ENCODE measurements at places on chromosomes 12 and 14.

GRCh38 chr14:34069854-34070582 lies 119.1 kb upstream of the EGLN3 start:
- DNase-seq = no peak

- no peak for DNase-seq
Observed at GRCh38 chr14:56341766-56342493, 223.7 kb downstream of the PELI2 start.

- peak; percentile 35 for DNase-seq
Observed at GRCh38 chr12:131603939-131604795, 106.7 kb upstream of the SFSWAP start.

- DNase-seq = no peak
Observed at GRCh38 chr12:46677749-46678148, 148.0 kb downstream of the SLC38A4 start.

- no peak for DNase-seq
Observed at GRCh38 chr14:24918822-24919221, 131.1 kb downstream of the STXBP6 start.

- no peak for DNase-seq
Observed at GRCh38 chr14:34324363-34324795, 137.7 kb downstream of the SPTSSA start.

DNA sequence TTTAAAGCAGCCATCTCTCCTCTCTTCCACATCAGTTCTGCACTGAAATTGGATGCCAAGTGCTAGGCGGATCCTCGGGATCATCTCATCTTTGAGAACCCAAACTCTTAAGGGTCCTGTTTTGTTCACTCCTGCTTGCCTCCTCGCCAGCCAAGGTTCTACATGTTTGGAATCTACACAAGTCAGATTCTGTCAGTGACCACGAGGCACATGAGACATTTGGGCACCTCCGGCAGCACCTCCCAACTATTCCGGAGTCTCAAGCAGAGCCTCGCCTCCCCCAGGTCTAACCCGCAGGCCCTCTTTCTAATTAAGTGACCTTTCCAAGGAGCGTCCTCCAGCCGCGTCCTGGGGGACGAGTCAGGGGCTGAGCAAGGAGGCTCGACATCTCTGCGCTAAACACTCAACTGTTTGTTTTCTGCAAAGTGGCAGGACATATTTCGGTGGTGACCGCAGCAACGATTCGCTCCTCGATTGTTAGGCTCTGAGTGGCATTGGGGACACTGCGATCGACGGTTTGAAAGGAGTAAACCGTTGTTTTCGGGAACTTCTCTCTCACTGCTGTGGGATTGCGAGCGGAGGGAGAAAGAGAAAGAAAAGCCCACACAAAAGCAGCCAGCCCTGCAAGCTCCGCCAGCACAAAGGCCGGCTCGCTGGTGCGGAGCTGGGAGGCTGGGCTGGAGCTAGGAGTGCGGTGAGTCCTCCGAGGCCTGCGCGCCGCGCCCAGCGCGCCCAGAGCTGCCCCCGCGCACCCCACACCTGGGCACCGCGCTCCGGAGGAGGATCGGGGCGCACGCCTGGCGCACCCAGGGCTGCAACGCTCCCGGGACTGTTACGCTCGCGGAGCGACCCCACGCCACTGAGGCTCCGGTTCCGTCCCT lies 640 bp downstream of the ARMH4 start:
- DNase-seq = no peak

DNA sequence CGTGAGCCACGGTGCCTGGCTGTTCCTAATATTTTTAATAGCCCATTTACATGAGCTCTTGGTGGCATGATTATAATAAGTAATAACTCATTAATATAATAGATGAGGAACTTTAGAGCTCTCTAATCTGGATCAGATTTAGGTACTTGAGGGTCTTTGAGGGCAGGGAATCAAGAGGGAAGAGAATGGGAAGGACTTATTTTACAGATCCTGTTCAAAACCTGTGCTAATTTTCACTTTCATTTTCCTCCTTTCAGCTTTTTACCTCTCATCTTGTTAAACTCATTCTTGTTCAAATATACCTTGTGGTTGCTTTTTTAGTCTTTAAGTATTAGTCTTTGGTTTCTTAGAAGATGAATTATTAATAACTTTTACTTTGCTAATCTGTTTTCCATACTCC lies 5.6 kb downstream of the NECAP1 start:
- no peak for DNase-seq

- DNase-seq = no peak
Observed at GRCh38 chr12:6301721-6302120, 8.8 kb upstream of the PLEKHG6 start.

DNA sequence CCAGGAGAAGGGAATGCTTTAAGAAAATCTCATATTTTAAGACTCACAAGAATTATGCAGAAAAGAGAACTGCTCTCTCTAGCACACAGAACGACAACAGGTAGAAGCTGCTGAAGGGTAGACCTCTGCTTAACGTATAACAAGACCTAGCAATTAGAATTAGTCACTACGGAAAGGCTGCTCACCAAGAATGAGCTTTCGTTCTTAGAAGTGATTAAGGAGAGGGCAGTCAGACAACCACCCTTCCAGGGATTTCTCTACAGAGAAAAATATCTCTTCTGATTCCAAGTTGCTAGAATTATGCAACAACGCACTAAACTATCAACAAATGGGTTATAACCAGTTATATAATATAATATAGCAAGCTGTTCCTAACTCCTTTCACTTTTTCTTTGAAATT lies 18.6 kb downstream of the LRIG3 start:
- DNase-seq = no peak

DNA sequence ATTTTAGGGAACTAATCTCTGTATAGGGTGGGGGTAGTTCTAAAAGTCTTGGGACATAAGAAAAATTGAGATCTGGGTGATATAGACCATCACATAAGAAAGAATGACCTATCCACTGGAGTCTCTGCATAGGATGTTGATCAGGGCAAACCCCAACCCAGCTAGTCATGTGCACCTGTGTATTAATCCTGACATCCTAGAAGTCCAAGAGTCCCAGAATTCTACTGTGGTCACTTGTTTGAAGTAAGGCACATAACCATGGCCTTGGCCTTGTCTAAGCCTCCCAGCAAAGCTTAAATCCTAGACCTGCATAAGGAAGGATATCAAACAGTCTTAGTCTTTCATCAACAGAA lies 334.1 kb upstream of the DCN start:
- no peak for DNase-seq

DNA sequence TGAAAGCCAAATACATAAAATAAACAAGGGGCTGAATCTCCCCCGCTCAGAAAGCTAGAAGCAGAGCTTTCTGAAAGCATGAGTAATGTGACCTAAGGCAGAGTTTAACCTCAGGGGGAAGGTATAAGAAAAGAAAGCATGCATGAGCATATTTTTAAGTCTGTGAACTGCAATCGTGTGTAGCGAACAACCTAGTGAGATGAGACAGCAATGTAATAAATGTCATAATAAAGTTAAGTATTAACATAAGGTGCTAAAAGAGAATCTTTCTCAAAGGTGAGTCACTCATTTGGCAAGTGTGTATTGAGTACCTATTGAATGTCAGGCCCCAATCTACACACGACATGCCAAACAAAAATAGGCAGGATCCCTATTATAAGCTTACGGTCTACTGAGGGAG lies 14.2 kb upstream of the WDR20 start:
- no peak for DNase-seq

DNA sequence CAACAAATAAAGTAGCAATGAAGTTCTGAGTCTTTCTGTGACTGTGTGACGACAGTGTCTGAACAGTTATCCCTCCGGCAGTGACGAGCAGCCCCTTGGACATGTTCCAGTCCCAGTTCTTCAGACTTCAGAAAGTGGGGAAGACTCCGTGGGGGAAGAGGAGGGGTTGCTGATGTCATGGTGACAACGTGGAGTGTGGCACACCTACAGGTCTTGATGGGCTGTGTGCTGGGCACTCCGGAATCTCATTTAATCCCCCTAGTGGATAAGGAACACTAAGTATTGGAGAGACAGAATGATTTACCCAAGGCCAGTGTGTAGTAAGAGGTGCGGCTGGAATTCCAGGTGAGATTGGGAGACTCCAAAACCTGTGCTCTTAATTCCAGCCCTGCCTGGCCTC lies 280.2 kb downstream of the CACNA1C start:
- DNase-seq = no peak

DNA sequence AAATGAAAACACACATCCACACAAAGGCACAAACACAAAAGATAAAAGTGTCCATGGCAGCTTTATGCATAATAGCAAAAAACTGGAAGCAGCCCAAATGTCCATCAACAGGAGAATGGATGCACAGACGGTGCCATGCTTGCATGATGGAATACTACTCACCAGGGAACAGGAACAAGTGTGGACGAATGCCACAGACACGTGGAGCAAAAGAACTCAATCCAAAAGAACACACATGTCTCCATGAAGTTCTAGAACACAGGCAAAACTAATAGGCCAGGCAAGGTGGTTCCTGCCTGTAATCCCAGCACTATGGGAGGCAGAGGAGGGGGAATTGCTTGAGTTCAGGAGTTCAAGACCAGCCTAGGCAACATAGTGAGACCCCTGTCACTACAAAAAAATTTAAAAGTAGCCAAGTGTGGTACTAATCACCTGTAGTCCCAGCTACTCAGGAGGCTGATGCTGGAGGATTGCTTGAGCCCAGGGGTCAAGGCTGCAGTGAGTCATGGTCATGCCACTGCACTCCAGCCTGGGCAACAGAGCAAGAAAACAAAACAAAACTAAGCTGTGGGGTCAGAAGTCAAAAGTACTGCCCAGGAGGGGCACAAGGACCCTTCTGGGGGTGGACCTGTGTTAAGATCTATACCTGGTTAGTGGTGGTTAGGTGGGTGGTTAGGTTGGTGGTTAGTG lies 7.3 kb upstream of the TMEM119 start:
- DNase-seq = no peak

- DNase-seq = no peak
Observed at GRCh38 chr14:20754308-20754707, 8.6 kb downstream of the EDDM3A start.

DNA sequence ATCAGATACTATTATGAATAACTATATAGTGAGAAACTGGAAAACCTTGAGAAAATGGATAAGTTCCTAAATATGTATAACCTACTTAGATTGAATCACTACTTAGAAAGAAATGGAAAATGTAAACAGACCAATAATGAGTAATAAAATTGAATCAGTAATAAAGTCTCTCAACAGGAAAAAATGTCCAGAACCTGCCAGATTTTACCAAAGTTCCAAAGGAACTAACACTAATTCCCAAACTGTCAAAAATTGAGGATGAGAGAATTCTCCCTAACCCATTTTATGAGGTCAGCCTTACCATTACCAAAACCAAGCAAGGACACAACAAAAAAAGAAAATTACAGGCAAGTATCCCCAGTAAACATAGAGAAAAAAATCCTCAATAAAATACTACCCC lies 272.0 kb downstream of the RPAP3 start:
- DNase-seq = no peak

GRCh38 chr12:89349814-89350213 lies 2.5 kb downstream of the DUSP6 start:
- no peak for DNase-seq

DNA sequence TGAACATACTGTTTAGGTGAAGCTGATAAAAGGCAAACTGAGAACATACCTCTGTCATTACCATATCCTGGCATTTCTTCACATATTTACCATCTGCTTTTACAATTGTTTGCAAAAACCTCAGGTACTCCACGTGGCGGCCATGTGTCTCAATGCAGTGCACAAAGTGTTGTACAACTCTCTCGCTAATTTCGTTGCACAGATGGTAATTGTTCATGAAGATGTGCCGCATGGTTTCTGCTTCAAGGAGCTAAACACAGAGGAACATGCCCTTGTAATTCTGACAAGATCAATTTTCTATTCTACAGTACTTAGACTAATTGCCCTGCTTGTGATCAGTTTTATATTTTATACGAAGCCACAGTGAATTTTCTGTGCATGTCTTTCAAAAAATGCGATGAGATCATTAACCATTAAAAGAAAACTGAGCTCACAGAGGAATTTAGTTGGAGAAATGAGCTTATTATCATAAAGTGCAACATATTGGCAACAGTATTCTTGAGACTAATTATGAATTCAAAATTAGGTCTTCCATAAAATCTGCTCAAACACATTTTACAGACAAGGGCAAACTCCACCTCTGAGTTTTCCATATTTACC lies 233.8 kb downstream of the ITPR2 start:
- DNase-seq = no peak

DNA sequence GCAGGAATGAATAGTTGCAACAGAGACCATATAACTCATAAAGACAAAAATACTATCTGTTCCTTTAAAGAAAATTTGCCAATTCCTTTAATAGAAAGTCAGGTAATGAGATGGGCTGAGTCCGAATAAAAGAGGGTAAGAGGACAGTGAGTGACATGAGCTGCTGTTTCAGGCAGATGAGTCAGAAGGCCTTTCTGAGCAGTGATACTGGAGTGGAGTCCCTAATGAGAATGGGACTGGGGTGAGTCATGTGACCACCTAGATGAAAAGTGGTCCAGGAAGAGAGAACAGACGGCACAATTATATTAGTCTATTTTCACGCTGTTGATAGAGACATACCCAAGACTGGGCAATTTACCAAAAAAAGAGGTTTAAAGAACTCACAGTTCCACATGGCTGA lies 393.7 kb downstream of the BCL11B start:
- DNase-seq = no peak
